ENCODE measurements at places on chromosomes 2 and 18.

DNA sequence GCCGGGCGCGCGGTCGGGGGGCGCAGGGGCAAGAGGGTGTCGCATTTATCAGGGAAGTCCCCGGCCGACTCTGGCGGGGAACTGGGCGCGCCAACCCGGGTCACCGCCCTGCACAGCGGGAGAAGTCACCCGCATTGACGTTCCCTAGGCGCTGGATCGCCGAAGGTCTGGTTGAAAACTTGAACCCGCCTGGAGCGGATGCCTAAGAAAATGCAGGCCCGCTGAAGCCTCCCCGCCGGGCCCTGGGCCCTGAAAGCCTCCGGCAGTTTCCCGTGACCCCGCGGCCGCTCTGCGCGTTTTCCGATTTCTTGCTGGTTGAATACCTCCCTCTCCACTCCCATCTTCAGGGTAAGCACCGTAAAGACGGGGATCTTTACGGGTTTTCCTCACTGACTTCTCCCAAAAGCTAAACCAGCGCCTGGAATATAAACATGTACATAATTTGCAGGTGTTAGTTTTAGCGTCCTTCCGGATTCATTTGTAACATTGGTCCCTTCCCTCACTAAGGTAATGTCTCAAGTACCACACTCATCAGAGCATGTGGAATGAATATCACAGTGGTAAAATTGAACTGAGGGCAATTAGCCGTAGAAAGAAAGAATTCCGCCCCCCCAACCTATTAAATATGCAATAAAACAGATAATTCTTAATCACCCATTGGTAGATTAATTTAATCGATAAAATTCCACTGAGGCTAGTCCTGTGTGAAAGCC is 675 bp upstream of the SPIRE1 start:
- DNase-seq, result no peak

DNA sequence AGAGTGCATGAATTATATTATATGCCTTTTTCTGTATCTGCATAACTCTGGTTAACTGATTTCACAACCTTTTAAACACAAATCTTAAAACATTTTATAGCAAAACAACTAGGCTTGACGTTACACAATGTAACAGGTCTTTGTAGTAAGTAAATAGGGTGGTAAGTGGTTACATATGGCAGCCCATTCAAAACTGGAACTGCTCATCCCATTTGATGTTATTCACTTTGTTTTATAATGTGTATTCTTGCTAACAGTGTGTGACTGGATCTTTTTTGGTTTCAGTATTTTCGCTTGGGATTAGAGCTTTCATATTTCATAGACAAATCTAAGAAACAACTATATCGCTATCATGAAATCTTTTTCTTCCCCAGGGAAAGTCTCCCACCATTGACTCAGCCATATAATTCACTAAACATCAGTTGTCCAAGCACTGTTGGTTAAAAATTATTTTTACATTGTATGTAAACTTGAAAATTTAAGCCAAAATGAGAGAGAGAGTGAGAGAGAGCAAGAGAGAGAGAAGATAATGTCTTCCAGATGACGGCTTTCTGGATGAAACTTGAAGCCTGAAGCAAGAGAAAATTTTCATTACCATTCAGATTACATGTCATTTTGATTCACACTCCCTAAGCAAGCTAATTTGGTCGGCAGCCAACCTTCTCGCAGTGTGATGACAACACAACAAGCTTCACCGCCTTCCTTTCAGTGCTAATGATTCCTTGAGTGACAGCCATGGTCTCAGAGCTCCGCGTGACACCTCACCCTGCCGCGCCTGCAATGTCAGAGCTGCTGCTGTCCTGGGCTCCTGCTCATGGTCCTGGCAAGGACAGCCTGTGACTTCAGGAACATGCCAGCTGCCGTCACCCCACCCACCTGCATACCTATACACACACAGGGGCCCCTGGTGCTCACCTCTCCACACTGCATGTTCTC is 946.9 kb upstream of the SOX11 start:
- peak; percentile 44 for DNase-seq

- DNase-seq, result no peak
These were observed 207.4 kb downstream of the TCF4 start for GRCh38 chr18:55380589-55380988.

DNA sequence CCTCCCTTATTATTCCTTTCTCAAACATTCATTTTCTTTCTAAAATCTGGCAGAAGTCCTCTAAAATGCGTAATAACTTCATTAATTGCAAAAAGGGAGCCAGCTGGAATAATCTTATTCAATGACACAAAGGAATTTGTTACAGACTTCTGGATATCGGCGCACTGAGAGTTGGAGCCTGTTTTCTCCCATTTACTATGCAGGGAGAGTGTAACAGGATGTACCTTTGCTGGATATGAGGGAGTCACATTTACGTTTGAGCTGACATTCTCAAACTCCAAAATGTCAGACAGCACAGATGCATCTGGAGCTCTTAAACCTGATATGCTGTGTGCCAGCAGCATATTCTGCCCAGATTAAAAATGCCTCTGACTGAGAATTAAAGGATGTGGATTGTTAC is 275.3 kb downstream of the TMX3 start:
- no peak for DNase-seq

GRCh38 chr2:14273650-14274049 is 358.9 kb upstream of the LRATD1 start:
- no peak for DNase-seq

DNA sequence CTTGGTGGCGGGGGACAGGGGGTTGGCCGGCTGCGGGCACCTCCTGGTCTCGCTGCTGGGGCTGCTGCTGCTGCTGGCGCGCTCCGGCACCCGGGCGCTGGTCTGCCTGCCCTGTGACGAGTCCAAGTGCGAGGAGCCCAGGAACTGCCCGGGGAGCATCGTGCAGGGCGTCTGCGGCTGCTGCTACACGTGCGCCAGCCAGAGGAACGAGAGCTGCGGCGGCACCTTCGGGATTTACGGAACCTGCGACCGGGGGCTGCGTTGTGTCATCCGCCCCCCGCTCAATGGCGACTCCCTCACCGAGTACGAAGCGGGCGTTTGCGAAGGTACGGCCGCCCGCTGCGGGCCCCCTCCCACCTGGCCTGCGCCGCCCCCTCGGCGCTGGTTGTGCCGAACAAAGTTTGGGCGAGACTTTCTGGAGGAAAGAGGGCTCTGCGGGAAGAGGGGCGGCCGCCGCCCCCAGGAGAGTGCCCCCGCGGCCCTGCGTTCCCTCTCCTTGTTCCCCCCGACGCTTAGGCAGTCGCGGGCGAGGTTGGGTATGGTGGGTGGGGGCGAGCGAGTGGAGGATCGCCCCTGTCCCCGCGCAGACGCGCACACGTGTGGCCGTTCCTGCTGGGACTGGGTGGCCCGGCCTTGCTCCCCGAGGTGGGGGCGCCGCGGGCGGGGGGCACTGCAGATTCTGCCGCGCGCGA is 866 bp downstream of the CRIM1 start:
- no peak for DNase-seq

- DNase-seq, result no peak
These were observed 122.4 kb downstream of the GRB14 start for GRCh38 chr2:164498836-164499235.

GRCh38 chr2:18749912-18750526 is 160.7 kb upstream of the NT5C1B start:
- DNase-seq, result no peak

DNA sequence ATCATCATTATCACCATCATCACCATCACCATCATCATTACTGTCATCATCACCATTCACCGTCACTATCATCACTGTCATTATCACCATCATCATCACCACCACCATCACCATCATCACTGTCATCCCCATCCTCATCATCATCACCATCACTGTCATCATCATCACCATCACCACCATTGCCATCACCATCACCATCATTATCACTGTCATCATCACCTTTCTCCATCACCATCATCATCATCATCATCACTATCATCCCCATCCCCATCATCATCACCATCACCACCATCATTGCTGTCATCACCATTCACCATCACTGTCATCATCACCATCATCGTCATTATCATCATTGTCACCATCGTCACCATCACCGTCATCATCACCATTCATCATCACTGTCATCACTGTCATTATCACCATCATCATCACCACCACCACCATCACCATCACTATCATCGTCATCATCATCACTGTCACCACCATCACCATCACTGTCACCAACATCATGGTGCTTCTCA is 9.8 kb downstream of the HPCAL1 start:
- no peak for DNase-seq

DNA sequence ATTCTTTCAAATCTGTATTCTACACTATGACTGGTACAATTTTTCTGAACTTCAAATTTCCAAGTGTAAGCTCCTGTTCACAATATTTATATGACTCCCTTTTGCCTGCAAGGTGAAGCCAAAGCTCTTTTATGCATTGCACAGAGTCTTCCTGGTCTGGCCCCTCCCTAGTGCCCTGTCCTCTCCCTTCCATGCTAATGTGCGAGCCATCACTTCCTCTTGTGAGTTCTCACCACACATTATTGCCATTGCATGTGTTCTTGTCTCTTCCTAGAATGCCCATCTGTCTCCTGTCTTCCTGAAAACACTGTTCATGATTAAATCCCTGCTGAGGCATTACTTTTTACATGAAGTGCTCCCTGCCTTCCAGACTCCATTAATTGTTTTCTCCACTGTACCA is 169.9 kb downstream of the MC4R start:
- DNase-seq, result no peak

- no peak for DNase-seq
These were observed 78.9 kb upstream of the TXNDC2 start for GRCh38 chr18:9806905-9807304.

DNA sequence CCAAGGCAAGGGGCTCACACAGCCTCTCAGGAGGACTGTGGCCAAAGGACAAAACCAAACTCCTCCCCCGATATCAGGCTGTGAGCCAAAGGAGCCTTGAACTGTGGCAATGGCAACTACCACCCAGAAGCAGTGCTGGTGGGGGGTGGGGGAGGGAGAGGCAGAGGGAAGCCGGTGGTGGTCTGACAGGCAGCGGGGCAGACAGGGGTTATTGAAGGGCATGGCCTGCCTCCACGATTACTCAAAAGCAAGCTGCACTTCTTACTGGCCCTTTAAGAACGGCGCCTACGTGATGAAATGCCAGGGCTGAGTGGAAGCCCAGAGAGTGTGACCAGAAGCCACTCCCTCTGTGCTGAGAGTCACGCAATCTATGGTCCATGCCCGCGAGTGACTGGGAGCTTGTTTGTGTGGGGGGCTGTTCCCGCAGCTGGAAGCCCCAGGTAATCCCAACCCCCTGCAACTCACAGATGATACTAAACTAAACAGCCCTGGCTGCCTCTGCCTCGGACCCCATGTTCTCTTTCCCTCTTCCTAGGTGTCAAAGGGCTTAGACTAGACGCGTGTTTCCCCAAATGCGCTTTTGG is 128.2 kb upstream of the CXCR4 start:
- DNase-seq, result no peak

DNA sequence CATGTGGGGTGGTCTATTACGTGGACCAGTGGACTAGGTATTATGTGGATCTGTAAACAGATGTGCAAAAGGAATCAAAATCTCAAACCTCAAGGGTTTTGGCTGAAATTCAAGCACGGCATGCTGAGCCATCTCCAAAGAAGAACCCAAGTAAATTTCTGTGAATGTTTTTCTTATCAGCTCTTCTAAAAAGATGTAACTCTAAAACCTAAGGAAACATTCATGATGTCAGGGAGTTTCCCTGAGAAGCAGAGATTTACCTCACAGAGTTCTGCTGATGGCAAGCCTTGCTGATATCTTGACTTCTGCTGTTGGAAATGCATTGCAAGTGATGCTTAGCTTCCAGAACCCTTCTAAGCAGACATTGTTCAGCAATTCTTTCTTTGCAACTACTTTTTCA is 21.6 kb downstream of the DSG4 start:
- no peak for DNase-seq

DNA sequence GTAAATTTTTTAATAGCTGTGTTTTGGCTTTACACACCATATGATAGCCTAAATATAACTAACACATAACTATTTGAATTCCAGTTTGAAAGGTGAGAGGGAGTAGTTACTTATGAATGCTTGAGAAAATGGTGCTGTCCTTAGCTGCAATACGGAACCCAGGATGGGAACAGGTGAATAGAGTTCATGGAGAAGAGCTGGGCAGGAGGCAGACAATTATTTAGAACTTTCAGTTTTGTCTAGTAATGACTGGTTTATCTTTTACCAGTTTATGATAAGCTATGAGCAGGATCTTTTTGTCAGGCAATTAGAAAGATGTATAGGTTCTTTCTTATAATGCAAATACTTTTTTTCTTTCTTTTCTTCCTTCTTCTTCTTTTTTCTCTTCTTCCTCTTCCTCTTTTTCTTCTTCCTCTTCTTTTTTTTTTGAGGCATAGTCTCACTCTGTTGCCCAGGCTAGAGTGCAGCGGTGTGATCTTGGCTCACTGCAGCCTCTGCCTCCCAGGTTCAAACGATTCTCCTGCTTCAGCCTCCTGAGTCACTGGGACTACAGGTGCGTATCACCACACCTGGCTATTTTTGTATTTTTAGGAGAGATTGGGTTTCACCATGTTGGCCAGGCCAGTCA is 25.9 kb downstream of the UBR3 start:
- no peak for DNase-seq

- no peak for DNase-seq
These were observed 72.7 kb upstream of the ZCCHC2 start for GRCh38 chr18:62450175-62450545.

- DNase-seq, result no peak
These were observed 26.2 kb downstream of the ATAD2B start for GRCh38 chr2:23900541-23901322.

- DNase-seq, result no peak
These were observed 58.8 kb downstream of the GPC1 start for GRCh38 chr2:240494194-240494793.

- no peak for DNase-seq
These were observed 27.8 kb upstream of the MBOAT2 start for GRCh38 chr2:9031246-9031645.

DNA sequence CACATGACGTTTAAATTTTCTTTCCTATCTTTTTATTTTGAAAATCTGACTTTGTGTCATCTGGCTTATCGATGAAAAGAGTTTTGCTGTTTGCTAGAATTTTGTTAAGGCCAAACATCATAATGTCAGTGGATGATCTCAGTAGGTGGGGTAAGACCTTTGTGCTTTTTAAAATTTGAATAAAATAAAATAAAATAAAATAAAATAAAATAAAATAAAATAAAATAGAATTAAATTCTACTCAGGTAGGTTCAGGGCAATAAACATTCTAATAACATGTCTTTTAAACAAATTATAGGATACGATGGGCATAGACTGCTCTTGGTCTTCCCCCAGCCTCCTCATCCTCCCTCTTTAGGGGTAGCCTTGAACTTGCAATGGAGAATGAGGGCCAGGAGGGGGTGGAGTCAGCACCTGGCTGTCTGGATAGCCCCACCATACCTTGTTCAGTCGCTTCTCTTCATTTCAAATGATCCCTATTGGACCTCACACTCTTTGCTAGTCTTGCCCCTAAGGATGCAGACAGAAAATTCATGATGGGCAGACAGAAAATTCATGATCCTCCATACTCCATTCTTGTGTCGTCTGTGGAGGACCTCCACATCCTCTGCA is 8.1 kb downstream of the LDLRAD4 start:
- no peak for DNase-seq

GRCh38 chr2:144325086-144325485 is 194.8 kb downstream of the ZEB2 start:
- DNase-seq, result no peak

- DNase-seq, result no peak
These were observed 910 bp downstream of the SRSF7 start for GRCh38 chr2:38750011-38750890.

- no peak for DNase-seq
These were observed 66.0 kb downstream of the TTC32 start for GRCh38 chr2:19835781-19836281.

- DNase-seq, result peak; percentile 72
These were observed 109.1 kb downstream of the PID1 start for GRCh38 chr2:229162015-229162414.

GRCh38 chr2:225337183-225337582 is 62.3 kb upstream of the NYAP2 start:
- DNase-seq, result no peak

GRCh38 chr2:38546585-38546984 is 56.1 kb downstream of the HNRNPLL start:
- no peak for DNase-seq
